Stomach (tissue), 19 donors: ENCODE measurements at places on chromosomes 1 and 21. TPM values are rescaled to one million over a fixed set of nuclear protein-coding genes. Genes with fewer than 3 reads are reported as not detected.

The TDRD5 gene
- 0.45 TPM for total RNA-seq

The GPR157 gene
- 3.1 TPM for total RNA-seq

The FAM72C gene
- 1.8 TPM for total RNA-seq

The CFHR4 gene
- not detected for total RNA-seq

The LCE2A gene
- total RNA-seq, result not detected

The TNFSF18 gene
- total RNA-seq, result not detected

The OR14K1 gene
- not detected for total RNA-seq

The TRABD2B gene
- total RNA-seq, result 1.3 TPM

The ILDR2 gene
- 0.87 TPM for total RNA-seq

The NPPB gene
- not detected for total RNA-seq

The LRRC38 gene
- total RNA-seq, result not detected

The C4BPA gene
- total RNA-seq, result not detected

The HAPLN2 gene
- not detected for total RNA-seq

The APOBEC4 gene
- total RNA-seq, result not detected

The PPOX gene
- 12.8 TPM for total RNA-seq

The TMEM69 gene
- 10.3 TPM for total RNA-seq

The OR2T33 gene
- total RNA-seq, result not detected

The EFNA1 gene
- total RNA-seq, result 12.2 TPM

The CHI3L1 gene
- total RNA-seq, result not detected

The YARS1 gene
- total RNA-seq, result 64.4 TPM

The RASSF5 gene
- total RNA-seq, result 5.8 TPM

The ATP1A2 gene
- total RNA-seq, result 11.7 TPM

The IGSF3 gene
- 18.1 TPM for total RNA-seq

The LRRC7 gene
- total RNA-seq, result 22.4 TPM

The ATP6V1G3 gene
- not detected for total RNA-seq

The IFNGR2 gene
- 50.9 TPM for total RNA-seq

The MAP3K7CL gene
- total RNA-seq, result 7.2 TPM

The SYDE2 gene
- 13.0 TPM for total RNA-seq
